Activated T-helper 17 cell treated with anti-CD3 and anti-CD28 coated beads, Interleukin-2, amount 50 U/mL, for 72 hours (primary cell): ENCODE measurements at places on chromosomes 7 and 10. TPM values are rescaled to one million over a fixed set of nuclear protein-coding genes. Genes with fewer than 3 reads are reported as not detected.

DNA sequence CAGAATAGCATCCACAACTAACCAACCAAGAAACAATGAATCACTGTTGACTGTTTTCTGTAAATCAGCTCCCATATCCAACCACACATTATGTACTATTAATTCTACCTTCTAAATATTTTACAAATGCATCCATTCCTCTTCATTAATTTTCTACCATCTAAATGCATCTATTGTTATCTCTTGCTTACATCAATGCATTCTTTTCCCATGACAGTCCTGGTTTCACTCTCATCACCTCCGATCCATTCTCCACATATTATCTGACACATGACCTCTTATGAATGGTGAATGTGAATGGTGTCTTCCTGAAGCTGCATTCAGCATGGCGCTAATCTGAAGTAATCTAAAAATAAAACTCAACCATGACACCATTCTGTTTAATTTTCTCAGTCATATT, 153.8 kb upstream of the CALCR start:
- ATAC-seq: no peak

Gene FAM237B
- not detected for total RNA-seq

Gene SPOCK2
- total RNA-seq: 191 TPM

DNA sequence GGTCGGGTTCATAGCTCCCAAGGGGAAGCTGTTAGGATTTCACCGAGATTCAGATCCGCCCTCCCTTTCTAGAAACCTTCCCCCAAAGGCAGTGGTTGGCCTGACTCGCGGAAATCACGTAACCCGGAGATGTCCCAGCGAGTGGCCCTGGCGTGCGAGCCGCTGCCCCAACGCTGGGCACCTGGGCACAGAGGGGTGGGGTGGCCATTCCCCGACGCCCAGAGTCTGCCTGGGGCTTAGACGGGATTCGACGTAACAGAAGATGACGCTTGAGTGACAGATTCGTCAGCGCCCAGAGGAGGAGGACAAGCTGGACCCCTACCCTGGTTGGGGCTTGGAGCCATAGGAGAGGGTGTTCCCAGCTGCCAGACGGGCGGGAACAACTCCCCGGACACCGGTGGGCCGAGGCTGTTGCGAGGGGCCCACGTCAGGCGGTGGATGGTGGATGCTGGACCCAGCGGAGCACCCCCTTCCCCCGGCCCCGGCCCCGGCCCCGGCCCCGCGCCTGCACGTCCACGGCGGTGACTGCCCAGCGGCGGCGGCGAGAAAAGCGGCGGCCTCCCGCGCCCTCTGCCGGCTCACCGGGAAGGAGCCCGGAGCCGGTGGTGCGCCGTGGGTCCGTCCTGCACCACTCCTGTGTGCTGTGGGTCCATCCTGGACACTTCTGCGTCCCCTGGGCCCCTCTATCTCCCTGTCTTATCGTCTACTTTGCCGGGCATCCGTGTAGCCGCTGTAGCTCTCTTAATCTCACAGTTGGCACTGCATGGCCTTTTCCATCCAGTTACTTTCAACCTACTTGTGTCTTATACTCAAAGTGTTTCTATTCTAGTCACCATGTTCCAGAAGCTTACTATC, 35.4 kb upstream of the KNDC1 start:
- peak; percentile 57 for ATAC-seq

DNA sequence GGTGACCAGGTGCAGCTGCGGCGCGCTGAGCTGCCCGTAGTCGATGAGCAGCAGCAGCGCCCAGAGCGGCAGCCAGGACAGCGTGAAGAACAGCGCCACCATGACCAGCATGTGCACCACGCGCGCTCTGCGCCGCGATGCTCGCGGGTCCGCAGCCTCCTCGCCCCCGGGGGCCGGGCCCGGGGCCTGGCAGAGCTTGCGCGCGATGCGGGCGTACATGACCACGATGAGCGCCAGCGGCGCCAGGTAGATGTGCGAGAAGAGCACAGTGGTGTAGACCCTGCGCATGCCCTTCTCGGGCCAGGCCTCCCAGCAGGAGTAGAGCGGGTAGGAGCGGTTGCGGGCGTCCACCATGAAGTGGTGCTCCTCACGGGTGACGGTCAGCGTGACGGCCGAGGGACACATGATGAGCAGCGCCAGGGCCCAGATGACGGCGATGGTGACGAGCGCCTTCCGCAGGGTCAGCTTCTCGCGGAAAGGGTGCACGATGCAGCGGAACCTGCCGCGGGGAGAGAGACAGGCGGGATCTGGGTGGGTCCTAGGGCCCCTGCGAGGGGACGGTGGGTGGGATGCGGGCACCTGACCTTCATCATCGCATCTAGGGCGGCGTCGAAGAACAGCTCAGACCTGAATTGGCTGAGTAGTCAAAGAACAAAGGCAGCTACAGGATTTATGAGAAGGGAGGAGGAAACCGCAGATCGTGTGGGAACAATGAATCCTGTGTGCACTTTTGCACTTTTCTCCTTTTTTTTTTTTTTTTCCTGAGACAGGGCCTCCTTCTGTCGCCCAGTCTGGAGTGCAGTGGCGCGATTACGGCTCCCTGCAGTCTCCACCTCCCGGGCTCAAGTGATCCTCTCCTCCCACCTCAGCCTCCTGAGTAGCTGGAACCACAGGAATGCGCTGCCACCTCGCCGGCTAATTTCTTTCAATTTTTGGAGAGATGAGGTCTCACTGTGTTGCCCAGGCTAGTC, 22.4 kb upstream of the PPA1 start:
- peak; percentile 48 for ATAC-seq

Gene PPP1R3C
- total RNA-seq: not detected

DNA sequence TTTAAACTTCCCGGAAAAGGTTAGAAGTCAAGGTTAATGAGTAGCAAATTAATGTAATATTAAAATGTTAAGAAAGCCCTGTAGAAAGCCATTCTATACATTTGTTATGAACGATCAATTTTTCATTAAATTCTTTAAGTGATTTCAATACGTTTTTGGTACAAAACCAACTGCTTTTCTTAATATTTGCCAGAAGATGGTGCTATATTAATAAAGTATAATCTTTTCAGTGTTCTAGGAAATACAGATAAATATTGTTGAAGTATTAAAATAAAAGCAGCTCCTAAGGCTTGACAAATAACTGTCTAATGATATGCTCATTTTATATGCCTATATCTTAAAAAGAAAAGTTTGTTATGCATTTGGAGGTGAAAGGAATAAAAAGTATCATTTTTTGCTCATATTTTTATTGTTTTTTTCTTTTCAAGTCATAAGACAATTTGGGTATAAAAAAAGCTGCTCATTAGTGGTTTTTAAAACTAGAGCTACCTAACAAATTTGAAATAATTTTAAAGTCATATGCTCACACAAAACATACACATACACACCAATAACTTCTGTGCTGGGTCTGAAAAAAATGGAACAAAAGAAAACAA, 130.3 kb upstream of the POT1 start:
- no peak for ATAC-seq

DNA sequence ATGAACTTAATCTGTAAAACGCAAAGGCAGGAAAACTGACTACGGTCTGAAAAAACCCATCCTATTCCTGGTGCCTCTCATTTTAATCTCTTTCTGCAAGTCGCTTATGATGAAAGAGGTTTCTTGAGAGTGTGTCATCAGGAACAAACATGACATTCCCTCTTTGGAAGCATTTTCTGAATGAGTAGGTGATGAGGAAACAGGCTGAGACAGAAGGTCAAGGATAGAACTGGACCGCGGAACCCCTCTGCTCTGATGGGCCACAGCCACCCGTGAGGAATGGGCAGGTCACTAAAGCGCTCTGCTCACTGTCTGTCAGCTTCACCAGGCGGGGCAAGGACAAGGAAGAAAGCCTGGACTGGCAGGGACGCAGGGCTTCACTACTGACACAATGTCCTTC, 28.6 kb downstream of the BEND7 start:
- no peak for ATAC-seq

- ATAC-seq: no peak
Measured at GRCh38 chr7:15309872-15310271, 251.9 kb downstream of the AGMO start.
